ENCODE measurements at places on chromosomes 13 and 19.

DNA sequence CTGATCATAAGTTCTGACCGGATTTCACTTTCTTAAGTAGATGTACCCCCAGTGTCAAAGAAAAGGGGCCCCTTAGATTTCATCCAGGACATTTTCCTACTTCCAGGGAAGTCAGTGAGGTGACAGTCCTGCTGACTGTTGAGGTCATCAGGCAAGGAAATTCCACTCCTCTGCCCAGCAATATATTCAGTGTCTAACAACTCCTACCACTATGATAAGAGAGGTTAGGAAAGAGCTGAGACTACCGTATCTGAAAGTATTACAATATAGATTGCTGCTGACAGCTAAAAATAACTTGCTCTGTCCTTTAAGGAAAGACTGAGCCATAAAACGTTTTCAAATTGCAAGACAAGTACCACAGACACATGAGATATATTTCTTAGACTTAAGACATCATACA is 325.1 kb downstream of the EFNB2 start:
- DNase-seq: no peak

GRCh38 chr13:110135977-110136597 is 170.9 kb downstream of the COL4A1 start:
- DNase-seq: no peak

- no peak for DNase-seq
Measured at GRCh38 chr13:51453959-51454703, 1.3 kb upstream of the INTS6 start.

DNA sequence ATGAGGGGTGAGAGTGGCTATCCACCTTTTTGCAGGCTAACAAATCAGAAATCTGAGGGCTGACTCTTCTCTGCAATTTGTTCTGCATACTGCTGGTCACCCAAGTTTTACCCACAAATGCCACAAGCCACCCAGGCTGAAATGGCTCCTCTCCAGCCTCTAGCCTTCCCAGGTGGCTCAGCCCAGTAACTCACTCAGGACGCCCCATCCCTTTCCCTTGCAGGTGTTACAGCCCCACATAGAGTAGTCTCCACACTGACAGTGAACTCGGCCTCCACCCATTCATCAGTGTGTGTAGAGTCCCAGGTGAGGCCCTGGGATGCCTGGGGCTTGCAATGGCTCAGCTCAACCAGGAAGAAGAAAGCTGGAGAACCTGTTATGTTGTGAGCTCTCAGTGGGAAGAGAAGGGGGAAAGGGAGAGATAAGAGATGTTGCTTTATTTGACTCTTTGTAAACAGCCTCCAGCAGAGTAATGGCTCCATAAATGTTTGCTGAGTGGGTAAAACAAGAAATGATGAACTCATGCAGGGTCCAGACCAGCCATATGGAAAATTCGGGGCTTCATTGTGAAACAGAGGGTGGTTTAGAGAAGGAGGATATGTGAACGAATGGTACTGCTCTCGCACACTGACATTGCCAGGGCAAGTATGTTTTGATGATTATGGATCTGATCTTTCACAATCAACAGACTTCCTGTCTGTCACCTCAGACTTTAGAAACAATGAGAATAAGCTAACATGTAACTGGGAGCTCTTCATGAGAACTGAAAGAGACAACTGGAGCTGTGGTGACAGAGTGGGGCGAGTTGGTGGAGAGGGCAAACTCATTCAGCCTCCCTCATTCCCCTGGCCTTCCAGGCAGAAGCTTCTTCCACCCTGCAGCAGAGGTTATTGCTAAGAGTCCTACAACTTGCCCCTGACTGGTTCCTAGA is 74.2 kb upstream of the RFC3 start:
- DNase-seq: peak; percentile 63

- no peak for DNase-seq
Measured at GRCh38 chr13:79475569-79475968, 5.4 kb upstream of the NDFIP2 start.

GRCh38 chr13:95360464-95361097 is 59.3 kb upstream of the ABCC4 start:
- DNase-seq: no peak

- peak; percentile 32 for DNase-seq
Measured at GRCh38 chr13:30307971-30308290, 580 bp upstream of the KATNAL1 start.

GRCh38 chr19:20186174-20186573 is 19.2 kb downstream of the ZNF486 start:
- DNase-seq: no peak

- DNase-seq: no peak
Measured at GRCh38 chr13:44504116-44504515, 72.0 kb downstream of the TSC22D1 start.

DNA sequence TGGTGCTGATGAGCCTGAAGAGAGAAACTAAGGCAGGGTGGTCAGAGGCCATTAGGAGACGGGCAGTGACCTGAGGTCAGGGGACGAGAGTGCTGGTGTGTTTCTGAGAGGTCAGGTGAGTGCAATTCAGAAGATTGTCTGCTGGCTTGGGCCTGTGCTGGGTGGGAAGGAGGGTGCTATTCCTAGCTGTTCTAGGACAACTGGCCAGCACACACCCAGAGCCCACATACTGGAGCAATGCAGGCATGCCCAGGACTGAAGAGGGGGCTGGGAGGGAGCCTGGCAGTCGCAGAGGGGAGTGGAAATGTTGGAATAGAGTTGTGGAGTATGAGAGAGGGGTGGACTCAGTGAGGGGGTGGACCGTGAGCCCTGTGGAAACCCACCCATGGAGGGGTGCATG is 16.5 kb downstream of the ARHGEF7 start:
- no peak for DNase-seq

DNA sequence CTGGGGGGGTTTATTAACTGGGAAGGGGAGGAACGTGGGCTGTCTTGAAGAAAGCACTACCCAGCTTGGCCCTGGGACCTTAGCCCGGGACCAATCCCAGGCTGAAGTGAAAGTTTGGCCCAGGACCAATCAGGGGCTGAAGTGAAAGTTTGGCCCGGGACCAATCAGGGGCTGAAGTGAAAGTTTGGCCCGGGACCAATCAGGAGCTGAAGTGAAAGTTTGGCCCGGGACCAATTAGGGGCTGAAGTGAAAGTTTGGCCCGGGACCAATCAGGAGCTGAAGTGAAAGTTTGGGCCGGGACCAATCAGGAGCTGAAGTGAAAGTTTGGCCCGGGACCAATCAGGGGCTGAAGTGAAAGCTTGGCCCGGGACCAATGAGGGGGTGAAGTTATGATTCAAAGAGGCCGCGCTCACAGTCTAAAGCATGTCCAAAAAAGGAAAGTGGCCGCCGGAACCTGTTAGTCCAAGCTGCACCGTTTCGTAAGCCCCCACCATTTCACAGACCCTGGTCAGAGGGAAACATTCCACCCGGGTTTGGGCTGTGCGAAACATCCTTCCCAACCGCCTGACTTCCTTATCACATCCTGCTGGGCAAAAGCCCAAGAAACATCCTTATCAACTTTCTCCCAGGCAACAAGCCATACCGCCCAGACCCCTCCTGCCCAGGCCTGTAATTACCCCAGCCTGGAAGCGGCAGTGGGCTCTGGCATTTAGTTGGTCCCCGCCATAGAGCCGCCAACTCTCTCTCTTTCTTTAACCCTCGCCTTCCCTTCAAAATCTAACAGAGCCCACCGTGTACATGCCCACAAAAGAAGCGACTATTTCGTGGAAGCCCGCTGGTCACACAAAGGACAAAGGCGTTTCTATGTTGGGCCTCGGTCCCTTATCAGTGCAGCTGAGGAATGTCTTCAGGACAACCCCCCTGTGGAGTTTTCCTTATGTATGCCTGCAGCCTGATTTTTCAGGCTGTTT is 1.1 kb downstream of the ZNF850 start:
- peak; percentile 93 for DNase-seq

DNA sequence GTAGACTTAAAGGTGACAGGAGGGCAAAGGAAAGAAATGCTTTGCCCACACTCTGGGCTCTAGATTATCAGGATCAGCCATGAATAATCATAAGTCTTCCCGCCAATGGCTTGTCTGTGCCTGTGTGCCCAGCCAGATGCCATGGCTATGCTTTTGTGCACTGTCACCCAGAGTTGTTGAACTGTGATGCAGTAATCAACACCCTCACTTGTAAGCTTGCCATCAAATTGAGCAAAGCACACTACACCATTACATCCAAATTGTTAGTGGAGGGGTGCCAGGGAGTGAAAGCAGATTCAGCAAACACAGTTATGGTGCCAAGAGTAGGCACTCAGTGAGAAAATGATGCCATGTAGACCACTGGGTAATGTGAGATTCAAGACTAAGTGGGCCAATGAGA is 845.3 kb upstream of the MIR17HG start:
- DNase-seq: no peak

DNA sequence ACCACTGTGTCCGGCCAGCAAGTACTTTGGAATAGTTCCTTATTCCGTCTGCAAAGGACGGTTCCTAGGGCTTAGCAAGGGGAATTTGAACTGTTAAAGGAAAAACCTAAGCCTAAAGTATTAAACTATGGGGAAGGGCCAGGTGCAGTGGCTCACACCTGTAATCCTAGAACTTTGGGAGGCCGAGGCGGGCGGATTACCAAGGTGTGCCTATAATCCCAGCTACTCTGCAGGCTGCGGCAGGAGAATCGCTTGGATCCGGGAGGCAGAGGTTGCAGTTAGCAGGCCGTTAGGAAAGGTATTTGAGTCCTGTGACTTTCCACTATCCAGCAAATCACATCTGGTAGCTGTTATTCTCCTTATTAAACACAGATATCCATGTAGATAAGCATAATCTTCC is 9.4 kb upstream of the RAB20 start:
- DNase-seq: no peak

DNA sequence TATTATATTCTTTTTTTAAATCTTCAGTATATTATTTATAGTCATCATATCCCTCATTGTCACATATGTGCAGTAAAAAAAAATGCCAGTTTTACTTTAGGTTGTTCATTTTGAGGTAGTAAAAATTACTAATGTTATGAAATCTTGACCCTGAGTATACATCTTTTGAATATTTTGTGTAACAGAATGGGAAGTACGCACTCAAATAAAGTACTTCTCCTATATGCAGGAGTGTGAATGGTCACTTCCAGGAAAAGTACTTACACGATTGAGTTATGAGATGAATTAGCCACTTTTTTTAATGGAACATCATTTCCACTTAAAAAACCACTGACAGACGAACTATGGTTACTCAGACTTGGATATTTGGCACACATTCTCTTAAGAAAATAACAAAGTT is 58.5 kb downstream of the C13orf42 start:
- no peak for DNase-seq

DNA sequence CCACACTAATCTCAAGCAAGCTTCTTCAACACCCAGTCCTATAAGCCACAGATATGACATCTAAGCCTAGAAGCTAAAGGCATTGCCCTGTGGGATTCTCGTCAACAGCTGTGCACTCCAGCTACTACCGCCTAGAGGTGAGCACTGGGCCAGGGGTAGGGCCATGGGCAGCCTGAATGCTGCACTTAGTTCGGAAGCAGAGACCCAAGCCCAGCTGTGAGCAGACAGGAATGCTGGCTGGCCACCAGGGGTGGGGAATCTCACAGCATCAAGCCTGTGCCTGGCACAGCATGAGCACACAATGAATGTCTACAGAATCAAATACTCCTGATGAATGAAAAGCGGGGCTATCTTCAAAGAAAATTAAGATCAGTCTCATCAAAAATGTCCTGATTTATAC is 167.5 kb upstream of the UBL3 start:
- no peak for DNase-seq
